ENCODE measurements at places on chromosomes 12 and 14.

DNA sequence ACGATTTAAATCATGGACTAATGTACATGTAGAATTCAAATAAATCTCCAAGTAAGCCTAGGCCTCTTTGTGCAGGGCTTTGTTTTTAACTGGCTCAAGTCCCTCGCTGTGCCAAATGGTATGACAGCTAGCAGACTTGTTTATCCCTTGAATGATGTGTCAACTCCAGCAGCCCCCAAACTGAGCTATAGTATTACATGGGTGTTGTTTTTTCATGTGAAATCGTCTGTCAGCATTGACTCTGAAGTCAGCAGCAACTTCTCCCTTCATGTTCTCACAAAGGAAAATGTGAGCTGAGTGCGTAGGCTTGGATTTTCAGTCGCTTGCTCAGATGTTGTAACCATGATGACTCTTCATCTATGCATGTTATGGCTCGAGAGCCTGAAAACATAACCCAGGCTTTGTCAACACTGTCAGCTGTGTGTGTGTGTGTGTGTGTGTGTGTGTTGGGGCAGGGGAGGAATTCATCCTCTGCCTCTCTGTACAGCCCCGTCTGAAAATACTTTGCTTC, 73.3 kb downstream of the PTHLH start:
- DNase-seq = peak; percentile 100

GRCh38 chr12:45468751-45469615, 253.1 kb downstream of the ANO6 start:
- DNase-seq = no peak

DNA sequence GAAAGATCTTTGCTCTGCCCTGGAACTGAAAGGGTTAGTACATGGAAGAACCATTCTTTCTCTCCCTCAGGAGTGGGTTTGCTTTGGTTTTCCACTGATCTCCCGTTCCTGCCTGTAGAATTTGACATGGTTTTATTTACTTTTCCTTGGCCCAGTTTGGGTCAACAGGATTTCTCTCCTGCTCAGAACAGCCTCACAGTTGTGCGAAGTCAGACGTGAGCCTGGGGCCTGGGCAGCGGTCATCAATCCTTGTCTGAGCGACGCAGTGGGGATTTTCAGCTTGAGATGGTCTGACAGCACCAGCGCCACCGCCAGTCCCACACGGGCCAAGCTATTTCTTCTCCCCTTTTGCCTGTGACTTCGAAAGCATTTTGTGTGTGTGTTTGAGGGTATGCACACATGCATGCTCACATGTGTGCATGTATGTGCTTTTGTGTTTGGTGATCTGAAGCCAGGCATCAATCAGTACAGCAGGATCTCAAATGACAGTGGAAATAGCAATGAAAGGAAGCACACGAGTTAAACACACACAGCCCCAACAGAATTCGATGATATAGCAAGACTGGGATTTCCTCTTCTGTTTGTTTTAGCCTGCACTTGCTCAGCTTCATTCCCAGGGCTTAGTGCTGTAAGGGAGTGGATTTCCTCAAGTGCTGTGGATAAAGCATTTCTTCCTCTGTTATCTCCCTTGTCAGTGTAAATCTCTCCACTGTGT, 58.3 kb downstream of the SMOC1 start:
- DNase-seq = peak; percentile 19

DNA sequence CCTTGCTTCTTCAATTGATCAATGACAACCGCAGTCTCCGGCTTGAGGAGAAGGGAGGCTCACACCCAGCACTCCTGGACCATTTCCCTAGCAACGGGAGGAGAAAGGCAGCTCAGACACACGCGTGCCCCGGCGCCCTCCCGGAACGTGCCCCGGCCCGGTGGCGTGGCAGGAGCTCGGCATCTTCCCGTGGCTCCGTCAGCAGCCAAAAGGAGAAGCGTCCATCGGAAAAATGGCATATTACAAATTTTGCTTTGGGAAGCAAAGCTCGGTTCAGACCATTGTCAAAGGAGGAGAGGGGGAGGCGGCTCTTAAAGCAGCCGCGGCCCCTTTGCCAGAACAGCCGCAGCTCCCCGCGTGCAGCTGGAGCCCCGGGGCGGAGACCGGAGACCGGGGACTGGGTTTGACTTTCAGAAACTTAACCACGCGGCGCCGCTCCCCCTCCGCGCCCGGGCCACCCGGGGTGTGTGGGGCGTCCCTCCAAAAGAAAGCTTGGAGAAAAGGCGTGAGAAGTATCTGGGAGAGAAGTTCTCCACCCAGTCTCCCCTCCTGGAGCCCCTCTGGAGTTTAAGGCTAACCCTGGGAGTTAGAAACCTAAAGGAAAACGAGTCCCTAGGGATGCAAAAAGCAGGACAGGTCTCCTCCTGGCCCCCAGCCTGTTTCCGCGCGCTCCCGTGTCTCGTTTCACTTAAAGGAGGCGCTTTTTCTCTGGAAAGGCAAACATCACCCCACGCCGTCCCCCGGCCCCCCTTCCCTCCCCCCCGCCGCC, 545 bp downstream of the PPFIA2 start:
- no peak for DNase-seq

DNA sequence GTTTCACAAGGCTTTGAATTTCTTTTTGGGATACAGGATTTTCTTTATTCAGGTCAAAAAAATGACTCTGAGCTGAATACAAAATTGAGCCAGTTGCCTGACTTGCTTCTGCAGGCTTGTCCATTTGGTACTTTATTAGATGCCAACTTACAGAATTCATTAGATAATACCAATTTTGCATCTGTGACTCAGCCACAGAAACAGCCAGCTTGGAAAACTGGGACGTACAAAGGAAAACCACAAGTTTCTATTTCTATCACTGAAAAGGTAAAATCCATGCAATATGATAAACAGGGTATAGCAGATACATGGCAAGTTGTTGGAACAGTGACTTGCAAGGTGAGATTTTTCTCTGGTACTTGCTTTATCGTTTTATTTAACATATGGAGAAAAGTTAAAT, 5.8 kb downstream of the AP5M1 start:
- no peak for DNase-seq

DNA sequence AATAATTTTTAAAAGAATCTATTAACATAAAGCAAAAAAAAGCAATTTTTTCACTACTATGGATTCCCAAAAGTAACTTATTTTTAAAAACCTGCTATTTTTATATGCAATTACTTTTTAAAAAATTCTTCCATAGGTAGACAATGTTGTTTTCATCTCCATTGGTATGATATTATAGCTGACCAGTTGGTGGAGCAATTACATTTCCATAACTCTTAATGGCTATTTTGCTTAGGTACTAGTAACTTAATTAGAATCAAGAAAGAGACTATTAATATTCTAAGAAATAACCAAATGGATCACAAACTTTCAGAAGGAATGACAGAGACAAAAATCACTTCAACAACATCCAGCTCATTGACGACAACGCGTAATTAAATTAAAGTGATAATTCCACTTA, 64.7 kb upstream of the PTCSC3 start:
- peak; percentile 37 for DNase-seq

DNA sequence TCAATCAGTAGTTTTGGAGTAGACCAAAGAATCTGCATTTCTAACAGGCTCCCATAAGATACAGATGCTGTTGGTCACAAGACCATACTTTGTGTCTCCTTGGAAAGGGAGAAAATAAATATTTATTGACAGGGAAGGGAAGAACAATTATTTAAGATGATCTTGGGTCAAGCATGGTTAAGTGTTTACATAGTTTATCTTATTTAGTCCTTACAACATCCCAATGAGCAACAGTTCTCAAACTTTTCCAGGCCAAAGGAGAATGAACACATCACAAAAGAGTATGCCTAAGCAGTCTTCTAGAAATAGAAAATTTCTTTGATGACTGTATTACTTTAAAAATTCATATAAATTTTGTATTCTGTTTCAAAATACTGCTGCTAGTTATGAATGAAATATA, 8.8 kb downstream of the LPCAT3 start:
- DNase-seq = no peak

GRCh38 chr12:65330331-65330730, 51.8 kb downstream of the MSRB3 start:
- no peak for DNase-seq

DNA sequence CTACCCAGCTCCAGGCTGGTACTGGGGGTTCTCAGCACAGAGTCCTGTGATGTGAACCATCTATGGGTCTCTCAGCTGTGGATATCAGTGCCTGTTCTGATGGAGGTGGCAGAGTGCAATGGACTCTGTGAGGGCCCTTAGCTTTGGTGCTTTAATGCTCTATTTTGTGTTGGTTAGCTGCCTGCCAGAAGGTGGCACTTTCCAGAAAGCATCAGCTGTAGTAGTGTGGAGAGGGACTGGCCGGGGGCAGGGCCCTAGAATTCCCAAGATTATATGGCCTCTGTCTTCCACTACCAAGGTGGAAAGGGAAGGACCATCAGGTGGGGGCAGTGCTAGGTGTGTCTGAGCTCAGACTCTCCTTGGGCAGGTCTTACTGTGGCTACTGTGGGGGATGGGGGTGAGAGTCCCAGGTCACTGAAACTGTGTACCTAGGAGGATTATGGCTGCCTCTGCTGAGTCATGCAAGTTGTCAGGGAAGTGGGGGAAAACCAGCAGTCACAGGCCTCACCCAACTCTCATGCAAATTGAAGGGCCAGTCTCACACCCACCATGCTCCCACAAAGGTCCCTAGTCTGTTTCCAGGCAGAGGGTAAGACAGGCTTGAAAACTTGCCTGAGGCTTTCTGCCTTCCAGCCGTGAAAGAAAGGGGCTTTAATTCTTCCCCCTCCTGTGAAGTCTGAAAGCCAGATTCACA, 878.1 kb downstream of the C12orf50 start:
- peak; percentile 59 for DNase-seq

GRCh38 chr14:38171197-38171596, 36.5 kb upstream of the SSTR1 start:
- peak; percentile 38 for DNase-seq

GRCh38 chr12:68040450-68041075, 51.3 kb downstream of the IFNG-AS1 start:
- DNase-seq = peak; percentile 78

DNA sequence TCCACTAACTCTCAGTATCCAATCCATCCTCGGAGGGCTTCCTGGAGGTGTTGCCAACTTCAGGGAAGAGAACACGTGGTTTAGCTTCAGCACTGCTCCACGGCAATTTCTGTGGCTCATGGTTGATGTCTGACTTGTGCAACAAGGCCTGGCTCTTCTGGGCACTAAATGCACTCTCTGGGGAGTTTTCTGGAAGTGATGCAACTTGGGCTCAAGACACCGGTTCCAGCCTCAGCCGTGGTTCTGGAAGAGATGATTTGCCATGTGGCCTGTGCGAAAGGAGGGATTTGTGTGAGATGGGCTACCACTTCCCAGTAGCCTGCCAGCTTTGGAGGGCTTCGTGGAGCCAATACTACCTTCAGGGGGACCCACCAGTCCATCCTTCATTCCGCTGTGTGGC, 118.6 kb upstream of the RTL1 start:
- no peak for DNase-seq

- no peak for DNase-seq
Observed at GRCh38 chr12:70418101-70418500, 52.0 kb downstream of the KCNMB4 start.

- no peak for DNase-seq
Observed at GRCh38 chr12:116950628-116951325, 40.0 kb downstream of the FBXW8 start.

- DNase-seq = no peak
Observed at GRCh38 chr12:109716092-109716479, 2.5 kb downstream of the FAM222A start.

DNA sequence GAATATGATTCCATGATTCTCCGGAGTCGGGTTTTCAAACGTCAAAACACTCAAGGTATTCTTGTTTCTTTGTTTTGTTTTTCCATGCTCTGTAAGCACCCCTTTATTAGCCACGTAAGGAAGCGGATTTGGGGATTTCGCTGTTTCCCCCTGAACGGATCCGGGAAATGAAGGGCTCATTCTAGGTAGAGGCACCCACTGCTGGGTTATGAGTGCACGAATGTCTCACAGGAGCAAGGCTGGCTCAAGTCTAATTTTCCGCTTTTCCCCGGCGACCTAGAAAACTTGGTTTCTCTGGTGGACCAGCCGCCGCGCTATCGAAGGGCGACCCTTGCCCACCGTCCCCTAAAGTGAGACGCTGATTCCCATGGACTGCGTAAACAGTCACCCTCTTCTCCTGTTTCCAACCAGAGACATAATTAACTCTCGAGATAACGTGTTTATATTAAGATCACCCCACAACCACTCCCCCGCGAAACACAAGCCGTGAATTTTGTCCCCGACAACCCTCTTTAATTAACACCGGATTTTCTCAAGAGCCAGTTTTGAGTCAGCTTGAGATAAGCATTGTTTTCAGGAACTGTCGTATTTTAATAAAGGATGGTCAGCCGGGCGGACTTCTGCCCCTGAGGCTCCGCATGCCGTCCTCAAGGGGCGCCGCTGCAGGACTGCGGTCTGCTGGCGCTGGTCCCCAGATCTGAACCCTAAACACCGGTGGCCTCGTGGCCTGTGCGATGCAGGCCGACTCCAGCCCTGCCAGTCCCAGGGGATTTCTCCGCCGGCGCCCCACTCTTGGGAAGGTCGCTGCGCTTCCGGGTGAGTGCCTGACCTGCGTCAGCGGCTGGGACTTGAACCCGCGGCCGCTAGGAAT, 515 bp upstream of the ABCC9 start:
- peak; percentile 21 for DNase-seq

GRCh38 chr12:31528095-31528494, 62.8 kb downstream of the DENND5B start:
- DNase-seq = no peak

DNA sequence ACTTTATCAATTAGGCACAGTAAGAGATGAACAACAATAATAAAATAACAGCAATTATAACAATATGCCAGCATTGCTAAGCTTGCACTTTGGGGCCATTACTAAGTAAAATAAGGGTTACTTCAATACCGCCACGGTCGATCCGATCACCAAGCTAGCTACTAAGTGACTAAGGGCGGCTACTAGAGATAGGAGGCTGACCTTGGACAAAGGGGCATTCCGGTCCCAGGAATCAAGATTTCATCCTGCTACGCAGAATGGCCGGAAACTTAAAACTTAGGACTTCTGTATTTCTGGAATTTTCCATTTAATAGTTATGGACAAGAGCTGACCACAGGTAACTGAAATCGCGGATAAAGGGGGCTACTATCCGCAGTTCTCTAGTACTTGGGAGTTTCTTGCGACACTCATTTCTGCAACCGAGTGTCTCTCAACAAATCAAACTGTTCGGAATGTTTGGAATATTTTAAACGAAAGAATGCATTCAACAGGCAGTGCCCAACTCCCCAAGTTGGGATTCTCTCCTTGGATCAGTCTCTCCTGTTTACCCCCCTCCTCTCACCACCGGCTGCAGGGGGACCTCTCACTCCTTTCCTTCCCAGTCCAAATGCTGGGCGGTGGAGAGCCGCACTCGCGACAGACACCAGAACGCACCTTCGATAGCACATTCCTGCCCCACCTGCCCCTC, 650 bp downstream of the HEBP1 start:
- peak; percentile 17 for DNase-seq

Data from bronchial epithelial cell (primary cell).